ENCODE measurements at places on chromosomes 2 and 18.

DNA sequence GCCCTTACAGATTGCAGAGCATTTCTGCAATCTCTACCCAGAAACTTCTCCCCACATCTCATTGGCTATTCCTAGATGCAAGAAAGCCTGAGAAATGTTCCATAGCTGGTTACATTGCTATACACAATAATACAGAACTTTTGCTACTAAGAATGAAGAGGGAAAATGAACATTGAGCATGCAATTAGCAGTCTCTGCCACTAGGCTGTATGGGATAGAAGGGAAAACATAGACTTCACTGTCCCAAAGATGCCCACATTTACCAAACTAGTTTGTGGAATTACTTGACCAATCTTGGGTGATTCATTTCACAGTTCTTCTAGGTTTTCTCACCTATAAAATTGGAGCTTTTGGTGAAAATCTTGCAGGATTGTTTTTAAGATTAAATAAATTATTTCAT lies 265.7 kb upstream of the NT5C1B start:
- no peak for DNase-seq

DNA sequence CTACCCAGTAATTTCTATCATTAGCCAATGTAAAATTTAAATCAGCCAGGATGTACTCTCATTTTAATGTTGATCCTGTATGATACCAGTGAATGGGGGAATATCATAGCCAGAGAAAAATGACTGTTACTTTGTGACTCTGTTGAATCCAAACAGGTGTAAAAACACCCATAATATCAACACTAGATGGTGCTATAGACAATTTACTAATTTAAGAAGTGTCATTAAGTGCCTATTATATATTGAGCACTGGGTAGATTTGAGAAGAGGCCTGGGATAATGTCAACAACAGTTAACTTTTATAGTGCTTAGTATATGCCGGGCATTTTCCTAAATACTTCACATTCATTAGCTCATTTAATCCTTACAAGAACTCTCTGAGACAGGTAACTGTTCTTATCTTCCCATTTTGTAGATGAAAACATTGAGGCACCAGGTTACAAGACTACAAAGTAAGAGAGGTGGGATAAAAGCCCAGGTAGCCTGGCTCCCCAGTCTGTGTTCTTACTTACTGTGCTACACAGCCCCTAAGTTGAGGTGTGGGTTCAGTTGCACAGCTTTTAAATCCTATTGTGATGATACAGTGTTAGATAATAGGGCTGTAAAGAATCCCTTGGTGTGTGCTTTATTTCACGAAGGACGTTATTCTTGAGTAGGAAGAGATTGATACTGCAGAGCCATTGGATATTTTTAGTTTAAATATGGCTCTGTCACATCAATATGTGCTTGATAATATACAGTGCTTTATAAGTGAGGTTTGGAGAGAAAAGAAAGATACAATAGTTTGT lies 325.5 kb downstream of the AGPS start:
- DNase-seq = no peak

GRCh38 chr2:174145827-174146226 lies 102.5 kb downstream of the OLA1 start:
- no peak for DNase-seq

DNA sequence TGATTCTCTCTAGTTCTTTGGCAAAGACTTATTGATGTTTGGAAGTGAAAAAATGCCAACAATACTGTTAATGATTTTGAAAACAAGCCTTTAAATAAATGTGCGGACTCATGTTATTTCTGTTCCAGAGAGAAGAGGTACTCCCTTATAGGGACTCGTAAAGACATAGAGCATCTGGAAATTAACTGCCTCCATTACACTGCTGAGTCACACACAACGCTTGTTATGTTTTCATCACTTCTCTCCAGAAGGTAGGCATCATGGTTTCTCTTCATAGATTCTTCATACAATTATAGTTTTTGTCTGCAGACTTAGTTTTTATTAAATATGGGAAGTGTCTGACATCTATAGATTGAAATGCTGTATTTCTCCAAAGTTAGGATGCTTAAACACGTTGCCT lies 302.5 kb upstream of the EPC2 start:
- DNase-seq = no peak

DNA sequence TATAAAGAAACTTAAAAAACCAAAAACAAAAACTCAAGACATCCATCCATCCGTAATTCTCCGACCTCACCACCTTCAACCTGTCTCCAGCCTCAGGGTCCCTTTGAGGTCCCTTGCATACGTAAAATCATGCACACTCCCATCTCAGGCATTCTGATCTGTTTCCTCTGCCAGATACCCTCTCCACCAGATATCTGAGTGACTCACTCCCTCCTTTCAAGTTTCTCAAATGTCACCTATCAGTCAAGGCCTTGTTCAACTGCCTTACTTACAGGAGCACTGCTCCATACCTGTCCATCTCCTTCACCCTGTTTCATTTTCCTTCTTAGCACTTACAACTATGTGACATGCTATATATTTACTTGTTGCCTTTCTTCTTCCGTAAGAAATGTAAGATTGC lies 369.3 kb downstream of the NBAS start:
- DNase-seq = no peak

GRCh38 chr2:122129399-122129798 lies 373.9 kb downstream of the TSN start:
- no peak for DNase-seq

GRCh38 chr2:68940369-68940768 lies 12.3 kb downstream of the GKN2 start:
- no peak for DNase-seq

DNA sequence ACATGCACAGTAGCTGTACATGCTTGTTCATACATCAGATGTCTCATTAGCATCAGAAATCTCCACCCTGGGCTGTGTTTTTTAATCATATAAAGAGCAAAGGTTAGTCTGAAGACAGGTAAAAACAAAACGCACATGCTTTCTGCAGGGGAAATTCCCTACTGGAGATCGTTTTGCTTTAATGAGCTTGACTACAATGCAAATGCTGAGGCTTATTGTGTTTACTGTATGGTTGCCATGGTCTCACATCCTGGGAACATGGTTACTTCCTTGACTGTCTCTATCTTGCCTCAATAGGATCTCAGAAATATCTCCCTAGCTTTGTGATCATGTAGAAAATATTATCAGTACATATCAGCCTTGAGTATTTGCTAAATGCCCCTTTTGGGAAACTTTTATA lies 336.5 kb upstream of the TFPI start:
- no peak for DNase-seq

DNA sequence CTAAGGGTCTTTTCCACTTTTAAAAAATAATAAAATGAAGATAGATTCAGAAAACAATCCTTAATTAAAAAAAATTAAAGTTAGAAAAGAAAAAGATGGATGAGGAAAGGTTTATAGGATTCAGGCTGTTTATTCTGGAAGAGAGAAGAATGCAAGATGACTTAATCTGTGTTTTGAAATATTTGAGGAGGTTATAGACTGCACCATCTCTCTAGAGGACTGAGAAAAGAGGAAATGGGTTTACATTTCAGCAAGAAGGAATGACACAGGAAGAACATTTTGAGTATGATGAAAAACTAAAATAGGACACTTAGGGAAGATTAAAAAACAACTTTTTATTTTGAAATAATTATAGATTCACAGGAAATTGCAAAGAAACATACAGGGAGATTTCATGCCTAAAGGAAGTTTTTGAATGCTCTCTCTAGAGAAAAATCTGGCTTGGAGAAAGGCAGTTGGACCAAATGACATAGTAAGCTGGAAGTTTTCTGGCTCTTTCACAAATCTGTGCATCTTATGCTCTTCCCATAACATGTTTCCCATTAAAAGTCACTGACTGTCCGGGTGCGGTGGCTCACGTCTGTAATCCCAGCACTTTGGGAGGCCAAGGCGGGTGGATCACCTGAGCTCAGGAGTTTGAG lies 75.0 kb downstream of the CERS6 start:
- no peak for DNase-seq

- DNase-seq = no peak
These were observed 83.0 kb downstream of the TSHZ1 start for GRCh38 chr18:75293591-75293990.

DNA sequence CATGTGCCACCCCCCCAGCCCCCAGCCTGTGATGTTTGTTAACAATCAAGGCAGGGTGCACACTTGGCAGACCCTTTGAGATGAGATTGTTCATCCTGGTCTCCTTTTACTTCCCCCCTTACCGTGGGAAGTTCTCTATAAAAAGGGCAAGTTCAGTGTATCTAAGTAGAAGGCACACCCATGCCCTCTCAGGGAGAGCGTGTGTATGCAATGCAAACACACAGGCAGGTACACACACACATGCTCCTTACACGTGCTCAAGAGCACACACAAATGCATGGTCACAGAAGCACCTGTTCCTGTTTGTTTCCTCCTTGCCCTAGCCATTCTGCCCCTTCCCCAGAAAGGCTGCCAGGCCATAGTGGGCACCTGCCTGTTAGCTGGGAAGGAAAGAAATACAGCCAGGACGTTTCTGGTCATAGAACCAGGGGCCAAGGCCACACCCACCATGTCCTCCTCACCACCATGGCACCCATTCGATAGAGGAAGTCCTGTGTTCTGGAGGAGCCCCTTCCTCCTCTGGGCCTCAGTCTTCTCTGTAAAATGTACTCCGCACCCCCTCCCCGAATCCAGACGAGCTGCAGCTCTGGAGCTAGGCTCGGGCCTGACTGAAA lies 3.1 kb downstream of the ATOH8 start:
- DNase-seq = no peak

DNA sequence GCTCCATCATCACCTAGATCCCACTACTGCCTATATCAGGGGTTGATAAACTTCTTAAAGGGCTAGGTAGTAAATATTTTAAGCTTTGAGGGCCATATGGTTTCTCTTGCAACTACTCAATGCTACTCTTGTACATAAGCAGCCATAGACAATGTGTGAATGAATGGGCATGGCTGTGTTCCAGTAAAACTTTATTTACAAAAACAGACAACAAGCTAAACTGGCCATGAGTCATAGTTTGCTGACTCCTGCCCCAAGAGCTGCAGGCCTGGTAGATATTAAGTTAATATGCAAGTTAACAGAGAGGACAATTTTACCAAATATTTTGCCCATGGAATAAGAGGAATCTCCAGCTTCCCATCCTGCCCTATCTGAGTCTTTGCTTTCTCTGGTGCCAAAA lies 29.8 kb upstream of the MYO3B start:
- DNase-seq = no peak

DNA sequence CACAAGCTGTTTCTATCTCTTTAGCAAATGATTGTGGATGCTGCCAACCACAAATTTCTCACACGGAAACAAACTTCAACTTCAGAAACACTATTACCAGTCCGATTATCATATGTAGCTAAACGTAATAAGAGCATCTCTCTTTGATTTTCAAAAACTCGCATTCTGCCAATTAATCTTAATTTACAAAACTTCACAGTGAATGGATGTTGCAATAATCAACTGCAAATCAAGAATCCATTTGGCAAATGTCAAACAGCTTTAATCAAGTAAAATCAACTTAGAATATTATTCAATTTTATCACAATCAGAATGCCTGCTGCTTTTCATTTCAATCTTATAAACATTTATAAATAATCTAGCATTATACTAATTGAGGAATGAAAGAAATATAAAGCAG lies 54.2 kb downstream of the DTNB start:
- no peak for DNase-seq

- no peak for DNase-seq
These were observed 17.1 kb downstream of the SPIRE1 start for GRCh38 chr18:12640881-12641200.

- no peak for DNase-seq
These were observed 235.9 kb downstream of the KLHL29 start for GRCh38 chr2:23620841-23621341.

GRCh38 chr18:62939433-62939832 lies 224.1 kb downstream of the PHLPP1 start:
- DNase-seq = no peak
